Cortex of kidney (tissue), 1 donor: ENCODE measurements at places on chromosomes 1 and 21.

DNA sequence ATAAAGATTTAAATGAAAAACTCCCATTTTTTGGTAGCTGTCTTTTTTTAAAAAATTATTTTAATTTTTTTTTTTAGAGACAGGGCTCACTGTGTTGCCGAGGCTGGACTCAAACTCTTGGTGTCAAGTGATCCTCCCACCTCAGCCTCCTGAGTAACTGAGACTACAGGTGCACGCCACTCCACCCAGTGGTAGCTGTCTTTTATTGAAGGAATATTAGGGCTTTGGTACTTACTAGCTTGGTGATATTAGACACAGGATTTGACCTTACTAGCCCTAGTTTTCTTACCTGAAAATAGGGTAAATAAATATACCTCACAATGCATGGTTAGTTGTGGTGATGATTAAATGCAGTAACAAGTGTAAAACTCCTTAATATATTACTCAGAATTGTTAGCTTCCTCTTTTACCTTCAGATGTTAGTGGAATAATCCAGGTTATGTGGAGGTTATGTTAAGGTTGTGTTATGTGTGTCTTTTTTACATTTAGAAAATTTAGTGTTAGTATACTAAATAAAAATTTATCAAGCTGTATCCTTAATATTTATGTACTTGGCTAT is 66.8 kb downstream of the PHACTR4 start:
- no peak for DNase-seq

- DNase-seq: no peak
Observed at GRCh38 chr1:181150842-181151241, 62.3 kb downstream of the IER5 start.

- DNase-seq: no peak
Observed at GRCh38 chr1:25580927-25581326, 35.7 kb upstream of the MAN1C1 start.

GRCh38 chr1:246669659-246670058 is 54.5 kb upstream of the SCCPDH start:
- DNase-seq: no peak

- no peak for DNase-seq
Observed at GRCh38 chr1:198481661-198482060, 58.8 kb downstream of the ATP6V1G3 start.

DNA sequence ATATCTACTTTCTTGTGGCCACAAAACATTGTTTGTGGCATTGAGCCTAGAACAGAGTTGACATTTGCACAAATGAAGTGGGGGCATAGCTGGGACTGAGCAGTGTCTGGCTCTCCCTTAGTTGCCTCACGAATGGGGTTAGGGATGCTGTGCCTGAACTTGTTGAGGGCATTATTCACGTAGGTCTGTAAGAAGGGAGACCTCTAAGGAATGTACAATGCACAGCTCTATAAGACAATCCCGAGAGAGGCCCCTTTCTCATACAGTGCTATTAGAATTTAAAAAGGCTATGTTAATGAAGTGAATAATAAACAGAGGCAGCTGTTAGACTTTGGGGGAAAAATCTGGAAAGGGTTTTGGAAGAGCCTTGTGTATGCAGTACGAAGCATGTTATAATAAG is 118.4 kb upstream of the DEPDC1 start:
- DNase-seq: no peak

DNA sequence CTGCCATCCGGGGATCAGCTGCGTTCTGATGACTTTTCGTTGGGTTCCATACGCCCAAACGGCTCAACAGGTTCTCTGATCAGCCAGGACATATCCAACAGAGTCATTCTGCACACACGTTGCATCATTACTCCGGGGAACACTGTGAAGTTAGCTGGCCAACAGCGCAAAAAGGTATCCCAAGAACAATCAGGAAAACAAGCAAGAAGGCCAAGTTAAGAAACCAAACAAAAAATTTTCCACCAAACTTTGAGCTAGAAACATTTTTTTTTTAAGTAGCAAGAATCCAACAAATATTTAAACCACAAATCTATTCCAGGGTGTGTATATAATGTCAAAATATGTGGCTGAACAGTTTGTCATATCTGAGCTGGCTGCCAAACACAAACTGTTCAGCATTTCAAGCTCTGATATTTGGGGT is 29.2 kb downstream of the NID1 start:
- DNase-seq: no peak
